ENCODE measurements at places on chromosomes 6 and 20.

GRCh38 chr20:62624325-62624690 lies 18.0 kb upstream of the SLCO4A1 start:
- DNase-seq, result no peak

DNA sequence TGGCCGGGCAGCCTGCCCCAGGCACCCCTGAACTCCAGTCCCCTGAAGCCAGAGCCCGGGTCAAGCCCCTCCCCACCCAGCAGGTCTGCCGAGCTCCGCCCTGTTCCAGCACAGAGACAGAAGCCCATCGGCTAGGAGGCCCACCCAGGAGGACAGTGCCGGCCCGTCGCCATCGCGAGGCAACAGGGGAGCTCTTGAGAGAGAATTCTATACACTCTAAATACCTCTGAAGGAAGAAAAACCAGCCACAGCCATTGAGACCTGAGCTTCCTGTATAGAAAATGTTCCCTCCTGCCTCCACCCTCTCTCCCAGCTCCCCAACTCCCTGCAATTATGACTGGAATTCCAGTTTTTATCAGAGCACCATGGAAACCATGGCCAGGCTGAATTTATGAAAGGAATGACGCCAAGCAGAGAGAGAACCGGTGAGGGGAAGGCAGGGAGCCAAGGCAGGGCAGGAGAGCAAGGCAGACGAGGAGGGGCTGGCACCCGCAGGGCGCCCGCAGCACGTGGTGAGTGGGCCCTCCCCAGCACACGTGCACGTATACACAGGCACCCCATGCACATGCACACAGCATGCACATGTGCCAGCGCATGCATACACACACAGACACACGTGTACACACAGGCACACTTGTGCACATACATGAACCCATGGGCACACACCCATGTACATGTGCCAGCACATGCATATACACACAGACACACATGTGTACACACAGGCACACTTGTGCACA lies 27.6 kb upstream of the MRGBP start:
- DNase-seq, result no peak

DNA sequence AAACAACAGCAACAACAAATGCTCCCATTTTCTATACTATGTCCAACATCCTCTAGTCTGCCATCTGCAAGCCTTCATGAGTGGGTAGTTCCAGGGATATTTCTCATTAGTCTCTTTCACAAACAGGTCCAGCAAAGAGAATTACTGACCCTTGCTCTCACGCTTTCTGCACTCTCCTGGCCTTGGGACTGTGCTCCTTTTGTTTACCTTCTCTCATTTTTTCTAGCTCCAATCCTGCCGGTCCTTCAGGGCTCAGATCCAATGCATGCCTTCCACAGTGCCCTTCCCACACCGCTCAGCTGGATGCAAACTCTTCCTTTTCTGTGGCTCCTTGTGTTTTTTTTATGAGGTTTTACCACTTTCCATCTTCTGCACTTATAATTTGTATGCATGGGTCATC lies 47.2 kb downstream of the ADTRP start:
- DNase-seq, result no peak

- no peak for DNase-seq
Measured at GRCh38 chr20:60200305-60200918, 242.2 kb downstream of the CDH26 start.

DNA sequence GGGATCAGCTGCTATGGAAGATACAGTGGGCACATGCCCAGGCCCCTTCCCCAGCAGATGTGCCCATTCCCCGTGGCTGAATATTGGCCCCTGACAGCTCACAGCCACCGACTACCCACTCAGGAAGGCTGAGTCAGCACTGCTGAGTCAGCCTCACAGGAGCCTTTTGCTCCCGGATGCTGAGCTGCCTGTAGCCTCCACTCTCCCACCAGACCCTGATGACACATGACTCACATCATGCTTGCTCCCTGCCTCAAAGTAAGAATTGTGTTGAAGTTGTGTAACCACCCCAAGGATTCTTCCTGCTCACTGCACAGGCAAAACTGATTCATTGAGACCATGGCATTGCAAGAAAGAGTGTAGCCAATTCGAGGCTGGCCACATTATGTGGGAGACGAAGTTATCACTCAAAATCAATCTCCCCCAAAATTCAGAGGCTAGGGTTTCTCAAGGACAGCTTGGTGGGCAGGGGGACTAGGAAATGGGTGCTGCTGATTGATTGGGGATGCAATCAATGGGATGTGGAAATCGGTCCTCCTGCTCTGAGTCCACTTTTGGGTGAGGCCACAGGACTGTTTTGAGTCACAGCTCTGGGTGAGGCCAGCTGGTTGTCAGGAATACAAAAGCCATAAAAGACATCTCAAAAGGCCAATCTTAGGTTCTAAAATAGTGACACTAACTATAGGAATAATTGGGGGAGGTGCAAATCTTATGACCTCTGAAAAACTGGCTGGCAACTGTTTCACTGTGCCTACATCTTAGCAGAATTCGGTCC lies 556.6 kb upstream of the CDH4 start:
- DNase-seq, result no peak

- DNase-seq, result no peak
Measured at GRCh38 chr6:13238017-13238416, 90.3 kb downstream of the TBC1D7 start.

DNA sequence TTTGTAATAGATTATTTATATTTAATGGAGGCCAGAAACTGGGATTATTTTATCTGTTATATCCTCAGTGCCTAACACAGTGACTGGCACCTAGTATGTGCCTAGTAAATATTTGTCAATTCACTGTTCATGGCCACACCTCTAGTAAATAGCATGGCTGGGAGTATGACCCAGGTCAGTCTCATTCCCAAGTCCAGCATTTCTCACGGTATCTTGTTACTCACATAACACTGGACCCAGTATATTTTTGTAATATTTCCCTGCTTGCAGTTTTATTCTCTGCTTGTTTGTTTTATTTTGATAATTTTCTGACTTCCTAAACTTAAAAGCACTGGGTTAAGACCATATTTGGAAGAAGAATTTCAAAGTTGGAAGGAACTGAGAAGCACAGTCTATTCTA lies 47.7 kb downstream of the CTNNBL1 start:
- DNase-seq, result no peak

GRCh38 chr6:22657352-22657980 lies 88.1 kb downstream of the HDGFL1 start:
- DNase-seq, result no peak

GRCh38 chr6:110448846-110449540 lies 27.4 kb downstream of the SLC22A16 start:
- DNase-seq, result no peak

DNA sequence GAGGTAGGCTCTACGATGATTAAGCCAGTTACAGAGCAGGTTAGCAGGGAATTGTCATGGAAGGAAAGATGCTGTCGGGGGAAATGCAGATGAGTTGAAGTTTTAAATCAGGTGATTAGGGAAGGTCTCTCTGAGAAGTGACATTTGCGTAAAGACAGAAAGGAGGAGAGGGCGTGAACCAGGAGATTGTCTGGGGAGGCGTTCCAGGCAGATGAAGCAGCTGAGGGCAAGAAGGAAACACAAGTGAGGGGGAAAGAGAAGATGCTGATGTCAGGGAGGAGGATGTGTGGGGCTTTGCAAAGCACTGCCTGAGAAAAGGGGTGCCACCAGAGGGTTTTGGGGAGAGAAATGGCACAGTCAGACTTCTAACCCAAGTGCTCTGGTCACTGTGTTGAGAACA lies 2.5 kb upstream of the TMEM14B start:
- no peak for DNase-seq

DNA sequence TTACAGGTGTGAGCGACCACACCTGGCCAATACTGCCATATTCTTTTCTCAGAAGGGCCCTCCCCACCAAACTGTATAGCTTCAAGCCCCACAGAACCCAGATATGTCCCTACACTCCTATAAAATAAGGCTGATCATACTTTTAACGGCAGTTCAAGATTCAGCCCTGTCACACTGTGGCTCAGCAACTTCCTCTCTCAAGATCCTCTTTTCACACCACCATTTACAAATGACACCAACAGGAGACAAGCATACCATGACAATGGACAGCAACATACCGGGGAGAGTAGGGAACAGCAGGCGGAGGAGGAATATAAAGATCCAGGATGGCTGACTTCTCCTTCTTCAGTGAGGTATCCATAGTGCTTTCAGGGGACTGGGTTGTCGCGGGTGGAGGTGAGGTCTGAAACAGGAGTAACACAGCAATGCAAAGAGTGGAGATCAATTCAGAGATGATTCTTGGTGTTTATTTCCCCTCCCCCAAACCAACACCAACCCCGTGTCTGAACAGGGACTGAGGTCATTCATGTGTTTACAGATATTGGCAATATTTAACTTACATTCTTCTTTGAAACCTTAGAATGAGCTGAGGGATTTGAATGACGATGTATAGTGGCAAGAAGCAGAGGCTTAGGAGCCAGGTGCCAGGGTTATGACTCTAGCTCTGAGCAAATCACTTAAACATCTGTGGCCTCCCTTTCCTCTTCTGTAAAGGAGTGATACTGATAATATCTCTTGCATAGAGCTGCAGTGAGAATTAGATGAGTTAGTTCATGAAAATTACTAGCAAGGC lies 57.6 kb upstream of the IPCEF1 start:
- DNase-seq, result no peak

GRCh38 chr6:124869416-124869815 lies 92.8 kb upstream of the RNF217 start:
- DNase-seq, result no peak

GRCh38 chr6:42873313-42873712 lies 6.1 kb upstream of the RPL7L1 start:
- DNase-seq, result no peak
